ENCODE measurements at places on chromosomes 1 and 21.
A peak's percentile ranks its signal among the peaks of the same experiment; 100 is the strongest.

- DNase-seq = no peak
These were observed 65.8 kb upstream of the RAB4A start for GRCh38 chr1:229204921-229205777.

GRCh38 chr1:170872663-170873062 is 62.7 kb upstream of the MROH9 start:
- DNase-seq = no peak

GRCh38 chr1:100387657-100388350 is 35.5 kb downstream of the CDC14A start:
- no peak for DNase-seq

DNA sequence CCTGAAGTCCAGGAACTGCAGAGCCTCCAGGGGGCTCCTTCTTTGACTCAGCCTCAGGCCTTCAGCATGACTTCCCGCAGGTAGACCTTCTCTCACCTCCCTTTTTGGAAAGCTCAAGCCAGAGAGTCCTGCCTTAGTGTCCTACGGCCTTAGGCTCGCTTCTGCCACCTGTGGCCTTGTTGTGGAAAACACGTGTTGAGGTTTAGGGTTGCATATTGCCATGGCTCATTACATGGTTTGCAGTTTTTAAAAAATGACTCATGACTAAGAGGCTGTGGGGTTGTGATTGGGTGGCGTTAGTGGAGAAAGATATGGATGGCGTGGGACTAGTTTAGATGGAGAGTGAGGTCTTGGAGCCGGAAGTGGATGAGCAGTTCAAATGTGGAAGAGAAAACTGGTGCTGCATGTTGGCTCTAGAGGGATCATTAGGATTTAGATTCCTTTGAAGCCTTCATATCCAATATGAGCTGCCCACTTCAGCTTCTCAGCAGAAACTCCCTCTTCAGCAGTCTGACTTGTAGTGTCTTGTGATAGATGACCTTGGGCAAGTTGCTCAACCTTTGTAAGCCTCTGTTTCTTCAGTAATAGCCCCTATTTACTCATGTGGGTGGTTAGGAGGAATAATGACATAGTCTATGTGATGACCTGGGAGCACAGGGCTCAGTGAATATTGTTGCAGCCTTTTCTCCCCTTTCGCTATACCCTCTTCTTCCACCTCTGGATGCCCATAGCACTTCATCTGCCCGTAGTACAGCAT is 6.5 kb upstream of the FGGY start:
- DNase-seq = no peak

- no peak for DNase-seq
These were observed 29.3 kb upstream of the COL6A2 start for GRCh38 chr21:46068516-46069079.

DNA sequence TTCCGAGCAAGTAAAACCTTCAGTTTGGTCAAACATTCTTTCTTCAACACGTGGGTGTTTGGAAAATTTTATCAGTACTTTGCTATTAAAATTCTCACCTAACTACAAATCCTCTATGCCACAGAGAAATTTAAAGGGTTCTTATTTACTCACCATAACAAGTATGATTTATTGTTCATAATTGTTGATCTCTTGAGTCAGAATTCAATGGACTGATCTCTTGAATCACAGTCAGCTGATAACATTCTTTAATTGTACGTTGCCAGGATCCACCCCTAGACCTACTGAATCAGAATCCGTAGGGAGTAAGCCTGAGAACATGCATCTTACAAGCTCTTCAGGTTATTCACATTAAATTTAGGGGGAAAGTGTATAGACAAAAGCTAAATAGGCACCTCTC is 51.2 kb downstream of the DIPK1A start:
- DNase-seq = no peak

DNA sequence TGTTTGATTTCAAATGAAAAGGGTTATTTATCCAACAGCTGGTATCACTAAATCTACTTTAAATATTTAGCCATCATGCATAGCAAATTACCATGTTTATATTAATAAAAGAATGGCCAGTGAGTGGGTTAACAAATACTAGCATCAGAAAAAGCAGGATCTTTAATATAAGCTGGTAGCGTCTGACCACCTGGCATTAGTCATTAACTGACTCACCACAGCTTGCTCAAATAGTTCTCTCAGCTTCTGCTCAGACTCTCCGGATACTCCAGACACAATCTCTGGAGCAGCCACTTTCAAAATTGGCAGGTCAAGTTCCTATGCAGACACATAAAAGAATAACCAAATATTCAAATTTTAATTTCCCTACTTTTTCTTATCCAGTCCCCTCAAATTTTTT is 29.6 kb downstream of the NVL start:
- DNase-seq = peak; percentile 17

DNA sequence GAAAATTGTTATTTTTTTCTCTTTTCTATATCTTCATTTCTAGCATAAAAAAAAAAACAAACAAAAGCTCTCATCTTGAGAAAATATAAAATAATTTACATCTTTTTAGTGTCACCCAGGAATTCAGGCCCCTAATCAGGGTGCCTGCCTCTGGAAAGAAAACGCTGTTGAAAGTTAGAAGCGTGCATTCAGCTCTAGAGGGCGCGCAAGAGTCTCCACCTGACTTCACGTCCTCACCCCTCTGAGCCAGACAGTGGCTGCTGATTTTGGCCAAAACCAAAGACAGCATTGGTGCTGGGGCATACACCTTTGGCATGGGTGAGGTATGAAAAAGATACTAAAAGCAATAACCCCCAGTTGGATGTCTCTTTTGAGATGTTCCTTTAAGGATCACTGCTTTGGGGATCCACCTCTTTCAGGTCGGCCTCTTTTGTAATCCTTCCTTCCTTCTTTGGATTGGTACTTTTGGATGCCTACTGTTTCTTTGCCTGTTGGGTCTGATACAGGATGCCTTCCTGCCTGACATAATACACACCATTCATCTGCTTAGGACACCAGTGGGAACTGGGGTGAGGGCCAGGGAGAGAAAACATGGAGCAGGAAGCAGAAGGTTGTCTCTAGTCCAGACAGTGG is 77.6 kb upstream of the CHRM3 start:
- DNase-seq = peak; percentile 0

GRCh38 chr21:31558189-31558961 is 101.1 kb upstream of the SOD1 start:
- DNase-seq = no peak

DNA sequence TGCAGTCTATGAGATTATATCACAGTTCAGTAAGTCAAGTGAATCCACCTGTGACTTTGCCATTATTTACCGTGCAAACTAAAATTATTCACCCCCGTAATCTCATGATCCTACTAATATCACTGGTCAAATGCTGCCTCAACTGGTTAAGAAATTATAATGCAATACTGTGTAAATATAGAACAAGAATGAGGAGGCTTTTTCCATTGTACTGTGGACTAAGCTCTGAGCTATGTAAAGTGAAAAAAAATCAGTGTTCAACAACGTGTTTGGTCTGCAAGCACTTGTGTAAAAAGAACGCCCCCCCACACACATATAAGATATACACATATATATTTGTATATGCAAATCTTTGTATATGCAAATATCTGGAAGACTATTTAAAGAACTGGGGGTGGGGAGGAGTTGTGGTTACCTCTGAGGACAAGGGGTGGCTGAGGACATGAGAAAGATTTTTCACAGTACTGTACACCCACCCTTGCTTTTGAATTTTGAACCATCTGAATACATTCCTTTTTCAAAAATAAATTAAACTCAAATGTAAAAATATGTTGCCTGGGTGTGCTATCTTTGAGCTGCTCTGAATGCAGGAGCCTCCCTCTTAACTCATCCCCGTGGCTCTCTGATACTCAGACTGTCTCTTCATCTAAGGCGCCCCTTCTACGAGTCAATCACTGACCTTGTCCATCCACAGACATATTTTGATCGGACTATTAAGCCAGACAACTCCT is 57.0 kb downstream of the PTP4A2 start:
- DNase-seq = no peak

- DNase-seq = no peak
These were observed 39.6 kb downstream of the VCAM1 start for GRCh38 chr1:100759188-100759587.

- DNase-seq = no peak
These were observed 82.8 kb downstream of the GLIS1 start for GRCh38 chr1:53655931-53656746.

DNA sequence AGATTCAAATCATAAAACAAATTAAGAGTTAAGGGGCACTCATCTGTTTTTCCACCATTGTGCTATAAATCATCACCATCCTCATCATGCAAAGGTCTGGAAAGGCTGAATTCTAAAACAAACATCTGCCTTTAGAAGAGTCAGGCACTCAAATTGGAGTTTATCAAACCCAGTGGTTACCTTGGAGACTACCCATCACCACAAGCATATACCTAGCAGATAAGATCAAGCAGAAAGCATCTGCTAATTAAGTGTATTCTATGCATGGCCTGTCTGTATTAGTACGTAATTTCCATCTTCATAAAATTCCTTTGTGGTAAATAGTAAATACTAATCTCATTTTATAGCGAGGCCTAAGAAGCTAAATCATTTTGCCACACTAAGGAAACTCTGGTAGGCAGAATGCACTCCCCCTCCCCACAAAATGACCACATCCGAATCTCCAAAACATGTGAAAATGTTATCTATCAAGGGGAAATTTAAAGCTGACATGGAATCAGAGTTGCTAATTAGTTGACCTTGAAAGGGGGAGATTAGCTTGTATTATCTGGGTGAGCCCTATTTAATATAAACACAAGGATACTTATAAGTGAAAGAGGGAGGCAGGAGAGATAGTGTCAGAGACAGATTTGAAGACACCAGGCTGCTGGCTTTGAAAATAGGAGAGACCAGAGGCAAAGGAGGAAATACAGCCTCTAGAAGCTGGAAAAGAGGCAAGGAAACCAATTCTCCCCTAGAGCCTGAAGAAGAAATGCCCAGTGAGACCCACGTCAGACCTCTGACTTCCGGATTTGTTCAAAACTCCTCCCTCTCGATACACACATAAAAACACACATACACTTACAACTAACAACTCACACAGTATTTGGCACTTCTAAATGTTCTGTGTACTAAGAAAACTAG is 23.2 kb downstream of the ARID4B start:
- DNase-seq = no peak

GRCh38 chr1:237187842-237188241 is 145.9 kb downstream of the RYR2 start:
- no peak for DNase-seq

GRCh38 chr1:112975336-112975735 is 19.3 kb upstream of the SLC16A1 start:
- no peak for DNase-seq

All from smooth muscle cell of the brain vasculature (primary cell).